ENCODE measurements at places on chromosomes 5 and 9.

DNA sequence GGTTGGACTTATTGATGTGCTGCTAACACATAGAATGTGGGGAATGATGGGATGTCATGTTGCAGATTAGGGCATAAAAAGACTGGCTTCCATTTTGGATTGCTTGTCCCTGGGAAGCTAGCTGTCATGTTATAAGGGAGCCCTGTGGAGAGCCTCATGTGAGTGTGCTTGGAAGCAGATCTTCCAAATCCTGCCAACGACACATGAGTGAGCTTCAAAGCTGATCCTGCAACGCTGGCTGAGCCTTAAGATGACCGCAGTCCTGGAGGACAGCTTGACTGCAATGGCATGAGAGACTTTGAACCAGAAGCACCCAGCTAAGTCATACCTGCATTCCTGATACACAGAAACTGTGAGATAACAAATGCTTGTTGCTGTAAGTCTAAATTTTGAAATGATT is 63.6 kb downstream of the NRG2 start:
- DNase-seq, result no peak

- DNase-seq, result no peak
These were observed 125.0 kb upstream of the MTAP start for GRCh38 chr9:21677387-21677786.

DNA sequence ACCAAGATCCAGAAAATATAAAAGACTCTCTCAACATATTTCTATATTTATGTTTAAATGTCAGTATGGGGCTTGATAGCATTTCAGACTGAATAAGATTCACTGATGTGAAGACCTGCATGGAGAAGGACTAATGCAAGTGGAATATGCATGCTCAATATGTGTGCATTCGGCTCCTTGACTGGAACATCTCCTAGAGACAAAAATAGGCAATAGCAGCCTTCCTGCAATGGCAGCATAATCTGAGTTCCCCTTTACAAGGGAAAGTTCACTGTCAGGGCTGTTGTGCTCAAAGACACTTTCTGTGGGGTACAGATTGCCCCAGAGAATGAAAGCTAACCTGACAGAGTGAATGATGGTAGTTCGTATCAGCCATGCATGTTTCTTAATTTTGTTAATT is 42.4 kb downstream of the STARD4 start:
- DNase-seq, result no peak

DNA sequence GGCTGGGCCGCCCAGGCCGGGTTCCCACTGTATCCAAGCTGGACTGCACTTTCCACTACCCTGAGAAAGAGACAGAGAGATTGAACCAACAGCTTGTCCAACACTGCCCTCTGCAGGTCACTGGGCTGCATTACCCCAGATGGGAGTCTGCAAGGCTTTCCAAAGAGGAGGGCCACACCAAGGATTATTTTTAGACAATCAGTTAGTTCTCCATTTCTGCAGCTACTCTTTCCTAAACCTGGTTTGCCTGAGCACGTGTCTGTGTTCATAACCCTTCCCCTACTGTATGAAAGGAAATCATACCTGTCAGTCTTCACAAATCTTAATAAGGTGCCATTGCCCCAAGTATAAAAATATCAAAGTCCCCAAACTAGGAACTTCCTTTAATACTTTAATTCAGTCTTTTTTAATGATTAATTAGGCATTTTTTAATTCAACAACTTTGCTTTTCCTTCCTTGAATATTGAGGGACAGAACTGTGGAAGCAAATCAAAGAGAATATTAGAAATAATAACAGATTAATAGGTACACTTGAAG is 13.4 kb upstream of the FGF1 start:
- peak; percentile 18 for DNase-seq

- DNase-seq, result no peak
These were observed 49.5 kb downstream of the SPINK5 start for GRCh38 chr5:148113243-148113642.

DNA sequence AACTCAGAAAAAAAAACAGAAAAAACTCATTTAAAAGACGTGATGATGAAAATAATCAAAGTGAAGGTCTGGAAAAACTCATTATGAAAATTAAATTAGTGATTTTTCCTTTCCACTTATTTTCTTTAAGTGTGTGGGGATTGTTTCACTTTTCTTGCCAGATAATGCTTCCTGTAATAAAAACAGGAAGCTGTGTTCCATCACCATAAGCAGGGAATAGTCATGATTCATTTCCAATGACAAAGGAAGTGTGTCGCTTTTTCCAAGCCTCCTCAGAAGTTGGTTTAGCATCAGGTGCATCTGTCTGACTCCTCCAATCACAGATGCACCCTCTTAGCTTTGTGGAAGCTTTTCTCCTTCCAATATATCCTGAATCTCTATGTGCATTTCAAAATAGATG is 2068.7 kb downstream of the MAT2B start:
- DNase-seq, result no peak

DNA sequence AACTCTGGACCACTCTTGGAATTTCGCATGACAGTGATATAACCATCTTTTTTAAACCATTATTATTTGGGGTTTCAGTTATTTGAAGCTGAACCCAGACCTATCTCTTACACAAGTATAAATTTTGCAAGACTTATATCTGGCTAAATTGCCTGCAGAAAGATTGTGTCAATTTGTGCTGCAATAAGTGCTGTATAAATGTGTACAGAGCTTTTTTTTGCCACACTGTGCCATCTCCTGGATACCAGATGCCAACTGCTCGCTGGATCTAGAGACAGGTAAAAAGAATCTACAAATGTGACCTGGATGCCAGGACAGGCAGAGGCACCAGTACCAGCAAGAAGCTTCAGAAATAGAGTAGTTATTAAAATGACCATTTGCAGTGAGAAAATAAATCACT is 25.9 kb upstream of the TTC39B start:
- no peak for DNase-seq

- DNase-seq, result no peak
These were observed 163.7 kb upstream of the ELL2 start for GRCh38 chr5:96125231-96125891.

DNA sequence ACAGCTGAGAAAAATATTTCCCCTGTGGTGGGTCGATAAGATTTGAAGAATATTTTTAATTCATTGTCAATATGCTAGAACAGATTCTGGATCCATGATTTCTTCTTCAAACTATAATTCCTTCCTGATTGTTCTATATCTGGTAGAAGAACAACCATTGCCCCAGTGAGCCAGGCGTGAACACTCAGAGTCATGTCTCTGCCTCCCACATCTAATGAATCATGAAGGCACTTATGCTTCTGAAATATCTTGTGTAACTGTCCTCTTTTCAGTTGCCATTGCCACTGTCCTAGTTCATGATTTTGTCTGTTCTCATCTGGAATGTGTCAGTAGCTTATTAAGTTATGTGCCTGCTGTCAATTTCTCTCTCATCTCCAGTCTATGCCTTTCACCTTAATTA is 40.0 kb downstream of the GABRG2 start:
- no peak for DNase-seq

GRCh38 chr9:18941060-18941740 is 91.8 kb downstream of the SAXO1 start:
- no peak for DNase-seq

DNA sequence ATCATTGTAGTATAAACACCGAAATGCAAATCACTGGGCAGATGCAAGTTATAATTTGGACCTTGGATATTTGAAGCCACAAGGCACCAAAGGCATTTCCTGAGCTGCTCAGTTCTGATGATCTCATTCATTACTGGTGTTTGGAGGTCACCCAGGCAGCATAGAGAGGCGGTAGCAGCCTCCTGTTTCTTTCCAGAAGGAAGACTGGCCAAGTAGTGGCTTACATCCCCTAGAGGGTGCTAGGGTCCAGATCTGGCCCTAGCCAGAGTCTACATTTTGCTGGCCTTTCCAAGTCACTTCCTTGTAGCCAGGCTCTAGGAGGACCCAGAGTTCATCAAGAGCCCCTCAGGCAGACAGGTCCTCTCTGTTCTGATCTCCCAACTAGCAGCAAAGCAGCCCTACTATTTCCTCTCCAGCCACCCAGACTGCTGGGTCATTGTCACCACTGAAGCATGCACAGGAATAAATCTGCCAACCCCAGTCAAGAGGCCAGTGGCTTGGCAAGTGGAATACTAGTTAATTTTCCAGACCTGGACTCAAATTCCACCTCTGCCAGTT is 33.4 kb upstream of the TTC1 start:
- DNase-seq, result no peak

DNA sequence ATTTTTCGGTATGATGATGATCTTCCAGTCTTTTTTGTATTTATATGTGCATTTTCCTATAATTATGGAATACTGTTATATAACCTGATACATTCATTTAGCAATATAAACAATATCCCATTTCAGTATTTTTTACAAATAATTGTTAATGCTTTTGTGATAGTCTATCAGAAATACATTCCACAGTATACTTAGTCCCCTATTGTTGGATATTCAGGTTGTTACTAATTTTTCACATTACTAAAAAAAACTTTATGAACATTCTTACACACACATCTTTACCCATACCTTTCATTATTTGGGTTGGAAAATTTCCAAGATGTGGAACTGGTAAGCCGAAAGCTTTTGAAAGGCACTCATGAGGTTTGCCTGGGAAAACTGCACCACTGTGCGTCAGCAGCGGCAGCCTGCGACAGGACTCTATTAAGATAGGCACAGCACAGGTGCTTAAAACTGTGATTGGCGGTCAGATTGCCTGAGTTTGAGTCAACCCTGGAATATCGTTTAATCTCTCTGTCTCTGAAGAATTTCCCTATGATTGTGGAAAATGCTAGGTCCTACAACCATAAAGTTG is 147.5 kb upstream of the ERCC6L2 start:
- no peak for DNase-seq

DNA sequence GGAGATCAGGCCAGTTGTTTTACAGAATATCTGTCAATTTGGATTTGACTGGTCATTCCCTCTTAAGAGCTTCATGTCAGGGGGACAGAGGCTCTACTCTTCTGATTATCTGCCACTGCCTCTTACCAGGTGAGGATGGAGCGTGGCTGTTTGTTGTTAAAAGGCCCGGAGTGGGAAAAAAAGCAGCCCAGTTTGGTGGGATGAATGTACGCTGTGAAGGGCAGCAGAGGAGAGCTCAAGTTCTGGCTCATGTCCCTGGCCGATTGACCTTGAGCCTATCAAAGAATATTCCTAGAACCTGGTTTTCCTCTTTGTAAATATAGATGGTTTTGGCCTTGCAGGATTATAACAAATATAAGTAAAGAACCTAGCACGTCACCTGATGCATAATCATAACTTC is 16.3 kb upstream of the SHB start:
- no peak for DNase-seq

DNA sequence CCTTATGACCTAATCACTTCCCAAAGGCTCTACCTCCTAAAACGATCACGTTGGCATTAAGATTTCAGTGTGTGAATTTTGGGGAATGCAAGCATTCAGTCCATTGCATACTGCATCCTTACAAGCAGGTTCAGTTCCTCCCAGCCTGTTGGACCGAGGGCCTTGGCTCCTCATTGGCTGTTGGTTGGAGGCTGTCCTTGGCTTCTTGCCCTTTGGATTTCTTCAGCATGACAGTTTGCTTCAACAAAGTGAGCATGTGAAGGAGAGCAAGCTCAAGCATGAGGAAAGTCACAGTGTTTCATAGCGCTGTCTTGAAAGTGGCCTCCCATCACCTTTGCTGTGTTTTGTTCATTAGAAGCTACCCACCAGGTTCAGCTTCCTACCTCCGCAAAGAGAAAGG is 109.5 kb downstream of the GADD45G start:
- no peak for DNase-seq

DNA sequence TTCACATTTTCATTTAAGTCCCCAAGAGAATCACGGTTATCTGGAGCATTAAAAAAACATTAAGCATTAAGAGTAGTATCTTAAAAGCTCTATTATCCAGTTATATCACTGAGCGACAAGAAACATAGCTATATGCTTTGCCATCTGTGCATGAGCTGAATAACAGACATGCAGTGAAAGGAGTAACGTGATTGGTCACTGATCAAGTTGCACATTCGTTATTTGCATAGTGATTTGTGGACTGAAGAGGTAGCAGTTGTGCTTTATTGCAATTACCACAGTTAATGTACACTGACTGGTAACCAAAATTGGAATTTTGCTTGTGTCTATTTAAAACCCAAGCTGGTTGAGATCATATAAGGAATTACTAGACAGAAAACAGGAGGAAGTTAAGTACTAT is 107.4 kb downstream of the MCTP1 start:
- no peak for DNase-seq

DNA sequence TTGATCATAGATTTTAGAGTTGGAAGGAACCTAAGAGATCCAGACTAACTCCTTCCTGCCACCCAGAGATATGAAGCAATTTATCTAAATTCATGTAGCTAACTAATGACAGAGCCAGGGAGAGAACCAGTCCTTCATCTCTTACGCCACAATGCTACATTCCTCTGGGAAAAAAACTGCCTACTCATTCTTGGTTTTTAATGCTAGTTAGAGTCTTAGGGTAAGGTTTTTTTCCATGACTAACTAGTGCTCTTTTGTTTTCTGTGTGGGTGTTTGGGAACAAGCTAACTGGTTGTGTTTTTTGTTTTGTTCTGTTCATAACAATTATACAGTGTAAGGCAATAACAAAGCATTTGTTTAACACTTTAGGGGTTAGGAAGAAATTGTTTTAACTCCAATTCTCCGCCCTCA is 52.4 kb downstream of the SLC44A1 start:
- no peak for DNase-seq

- DNase-seq, result no peak
These were observed 34.8 kb downstream of the CAMK2A start for GRCh38 chr5:150254774-150255173.

GRCh38 chr9:107465467-107466451 is 23.8 kb downstream of the KLF4 start:
- no peak for DNase-seq

DNA sequence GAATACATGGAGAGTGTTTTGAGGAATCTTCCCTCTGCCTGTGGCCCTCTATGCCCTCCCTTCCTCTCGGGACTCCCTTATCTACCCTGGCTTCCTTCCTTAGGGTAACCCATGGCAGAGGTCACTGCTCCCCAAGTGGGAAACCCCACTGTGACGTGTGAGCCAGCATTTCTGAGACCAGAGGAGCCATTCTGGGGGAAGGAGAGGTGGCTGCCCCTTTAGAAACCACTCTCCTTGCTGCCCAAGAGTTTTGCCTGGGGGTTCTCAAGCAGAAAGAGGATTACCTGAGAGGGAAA is 23.1 kb downstream of the CCNJL start:
- DNase-seq, result no peak
